ENCODE measurements at places on chromosomes 1 and 21.

- peak; percentile 89 for DNase-seq
Measured at GRCh38 chr1:76433526-76433925, 359.0 kb downstream of the ST6GALNAC3 start.

DNA sequence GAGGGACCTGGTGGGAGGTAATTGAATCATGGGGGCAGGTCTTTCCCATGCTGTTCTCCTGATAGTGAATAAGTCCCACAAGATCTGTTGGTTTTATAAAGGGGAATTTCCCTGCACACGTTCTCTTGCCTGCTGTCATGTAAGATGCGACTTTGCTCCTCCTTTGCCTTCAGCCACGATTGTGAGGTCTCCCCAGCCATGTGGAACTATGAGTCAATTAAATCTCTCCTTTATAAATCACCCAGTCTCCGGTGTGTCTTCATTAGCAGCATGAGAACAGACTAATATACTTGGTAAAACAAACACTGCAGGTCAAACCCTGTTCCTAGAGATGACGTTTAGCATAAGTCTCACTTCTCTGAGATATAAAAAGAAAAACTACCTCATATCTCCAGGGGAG, 148.3 kb downstream of the MATN1 start:
- no peak for DNase-seq

DNA sequence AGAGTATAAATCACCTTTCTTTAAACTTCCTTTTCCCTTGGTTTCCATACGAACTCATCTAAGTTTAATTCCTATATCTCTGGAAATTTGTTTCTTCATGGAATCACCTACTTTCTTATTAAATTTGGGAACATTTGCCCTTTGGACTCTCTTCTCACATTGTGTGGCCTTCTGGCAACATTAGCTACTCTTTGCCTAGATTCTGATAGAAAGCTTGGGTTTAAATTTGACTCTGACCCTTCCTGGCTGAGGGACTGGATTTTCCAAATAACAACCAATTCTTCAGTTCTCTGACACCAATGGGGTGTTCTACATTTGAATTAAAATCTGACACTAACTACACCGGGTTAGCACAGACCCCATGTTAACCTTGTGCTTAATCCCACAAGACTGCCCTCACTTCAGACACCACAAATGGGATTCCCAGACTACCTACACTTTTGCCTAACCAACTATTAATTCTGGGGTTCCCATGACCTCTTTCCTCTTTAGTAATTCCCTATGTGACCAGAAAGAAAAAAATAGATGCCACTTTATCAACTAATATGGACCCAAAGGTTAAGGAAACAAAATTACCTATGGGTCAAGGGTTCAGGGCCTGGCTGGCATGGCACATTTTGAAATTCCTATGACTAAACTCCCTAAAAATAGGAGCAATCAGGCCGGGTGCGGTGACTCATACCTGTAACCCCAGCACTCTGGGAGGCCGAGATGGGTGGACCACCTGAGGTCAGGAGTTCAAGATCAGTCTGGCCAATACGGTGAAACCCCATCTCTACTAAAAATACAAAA, 9.7 kb upstream of the THEM4 start:
- DNase-seq: no peak

DNA sequence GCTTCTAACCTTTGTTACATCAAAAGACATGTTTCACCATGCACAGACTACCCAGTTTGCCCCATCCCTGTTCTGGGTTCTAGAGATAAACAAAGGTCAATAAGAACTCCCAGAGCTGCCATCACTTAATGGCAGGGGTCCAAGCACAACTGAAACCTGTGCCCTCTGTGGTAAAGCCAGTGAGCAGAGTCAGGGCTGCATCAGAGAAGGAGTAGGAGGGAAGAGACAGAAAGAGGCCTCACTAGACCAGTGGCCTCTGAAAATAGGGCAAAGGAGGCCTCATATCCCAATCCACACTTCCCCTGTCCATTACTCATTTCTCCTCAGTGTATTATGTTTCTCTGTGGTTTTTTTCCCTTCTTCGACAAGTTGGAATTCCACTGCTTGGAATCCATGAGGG, 10.2 kb downstream of the ATP1A2 start:
- no peak for DNase-seq

GRCh38 chr1:63601912-63602311, 8.7 kb downstream of the PGM1 start:
- DNase-seq: no peak

DNA sequence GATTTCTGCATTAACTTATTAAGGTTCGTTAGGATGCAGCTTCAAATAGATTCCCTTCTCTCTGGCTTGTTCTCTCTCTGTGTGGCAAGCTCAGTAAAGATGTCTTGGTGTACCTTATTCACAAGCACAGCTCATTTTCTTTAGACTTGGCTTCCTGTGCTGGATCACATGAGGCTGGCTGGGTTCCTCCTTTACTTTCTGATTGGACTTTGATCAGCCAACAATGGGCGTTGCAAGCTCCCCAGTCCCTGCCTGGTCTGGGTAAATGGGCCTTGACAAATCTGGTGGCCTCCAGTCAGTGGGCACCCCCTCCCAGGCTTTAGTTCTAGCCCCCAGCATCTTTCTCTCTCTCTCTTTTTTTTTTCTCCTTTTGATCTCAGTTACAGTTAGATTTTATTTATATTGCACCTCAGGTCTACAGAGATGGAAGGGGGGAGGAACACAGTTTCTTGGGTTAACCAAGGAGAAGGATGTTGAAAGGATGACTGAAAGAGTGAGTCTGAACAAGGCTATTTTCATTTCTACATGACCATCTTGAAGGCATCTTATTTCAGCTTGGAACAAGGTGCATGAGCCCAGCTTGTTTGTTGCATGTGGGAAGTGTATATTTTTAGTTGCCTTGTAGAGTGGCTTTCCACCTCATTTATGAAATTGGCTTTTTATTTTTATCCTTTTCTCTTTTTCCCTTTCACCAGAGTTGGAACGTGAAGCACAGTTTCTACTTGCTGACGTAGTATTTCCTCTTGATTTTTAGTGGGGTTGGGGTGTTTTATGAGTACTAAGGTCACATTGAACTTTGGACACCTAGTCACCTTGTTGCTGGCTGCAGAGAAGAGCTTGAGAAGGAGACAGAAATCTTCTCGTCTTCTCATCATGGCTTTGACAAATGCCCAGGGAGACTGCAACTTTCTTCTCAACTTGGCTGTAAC, 77.1 kb downstream of the PBX1 start:
- no peak for DNase-seq
